Fibroblast of lung (primary cell): ENCODE measurements at places on chromosomes 5 and 9.

DNA sequence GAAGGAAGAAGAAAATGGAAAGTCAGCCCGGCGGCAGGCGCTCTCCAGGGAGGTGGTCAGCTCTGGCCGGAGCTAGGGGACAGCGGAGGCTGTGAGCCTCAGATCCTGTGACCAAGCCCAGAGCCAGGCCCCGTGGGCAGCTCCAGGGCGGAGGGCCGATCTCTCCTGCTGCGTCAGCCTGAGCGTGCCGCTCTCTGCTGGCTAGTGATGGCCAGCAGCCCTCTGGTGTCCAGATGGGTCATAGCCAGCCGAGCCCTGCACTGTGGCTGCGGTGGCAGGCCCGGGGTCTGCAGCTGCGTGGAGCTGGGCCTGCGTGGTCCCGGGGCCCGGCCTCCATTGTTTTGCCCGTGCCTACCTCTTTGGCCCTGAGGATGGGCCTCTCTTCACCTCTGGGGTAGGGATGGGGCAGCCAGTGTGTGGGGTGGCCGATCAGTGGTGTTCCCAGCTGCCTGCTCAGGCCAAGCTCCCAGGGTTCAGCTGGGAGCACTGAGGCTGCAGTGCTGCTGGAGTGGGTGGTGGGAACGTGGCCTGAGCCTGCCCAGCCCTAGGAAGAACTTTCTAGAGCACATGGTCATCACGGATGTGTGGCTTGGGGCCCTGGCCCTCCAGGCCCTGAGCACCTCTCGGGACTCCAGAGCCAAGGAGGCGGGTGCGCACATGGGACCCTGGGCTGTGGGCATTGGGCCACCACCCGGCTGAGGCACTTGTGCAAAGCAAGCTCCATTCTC, 17.1 kb upstream of the NRARP start:
- DNase-seq = peak; percentile 43

DNA sequence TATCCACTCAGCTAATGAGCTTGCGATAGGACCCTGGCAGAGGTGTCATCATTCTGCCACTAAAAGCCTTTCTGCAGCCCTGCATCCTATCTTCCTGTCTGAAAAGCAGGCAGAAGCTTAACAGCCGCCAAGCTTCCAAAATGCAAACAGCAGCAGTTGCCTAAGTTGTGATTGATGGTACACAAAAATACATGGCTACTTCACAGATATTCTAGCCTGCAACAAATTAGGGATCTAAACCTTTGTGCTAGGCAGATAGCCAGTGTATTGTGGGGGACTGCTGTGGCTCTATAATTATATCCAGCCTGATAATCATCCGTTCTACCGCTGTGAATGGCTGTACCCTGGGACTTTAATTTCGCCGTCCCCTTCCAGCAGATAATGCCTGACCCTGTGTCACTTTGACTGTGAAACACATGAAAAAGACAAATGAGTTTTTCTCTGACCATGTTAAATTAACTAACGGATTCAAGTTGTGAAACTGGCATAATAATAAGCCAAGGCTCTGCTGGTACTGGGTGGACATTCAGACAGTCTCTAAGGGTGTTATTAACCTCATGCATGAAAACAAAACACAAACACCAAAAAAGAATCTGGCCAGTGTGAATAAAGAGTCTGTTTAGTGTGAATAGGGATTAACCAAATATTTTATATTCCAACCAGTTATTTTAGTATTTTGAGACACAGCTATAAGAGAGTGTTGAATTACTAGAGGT, 45.9 kb downstream of the SEMA6A start:
- no peak for DNase-seq

- no peak for DNase-seq
Measured at GRCh38 chr5:63697811-63698210, 264.4 kb downstream of the HTR1A start.

DNA sequence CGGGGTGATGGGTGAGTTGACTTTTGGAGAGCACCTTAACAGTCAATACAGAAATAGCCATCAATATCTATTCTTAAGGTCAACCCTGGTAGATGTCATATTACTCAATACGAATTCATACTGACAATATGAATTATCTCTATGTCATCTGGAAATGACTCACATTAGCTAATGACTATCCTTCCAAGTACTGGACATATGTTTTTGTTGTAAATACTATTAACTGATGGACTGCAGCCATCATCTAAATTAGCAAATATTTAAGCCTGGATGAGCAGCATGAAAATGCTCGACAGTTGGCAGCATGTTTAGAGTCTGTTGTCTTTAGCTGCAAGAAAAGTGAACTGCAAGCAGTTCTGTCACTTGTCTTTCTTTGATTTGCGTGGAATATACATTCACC, 19.6 kb upstream of the ISOC1 start:
- DNase-seq = no peak

DNA sequence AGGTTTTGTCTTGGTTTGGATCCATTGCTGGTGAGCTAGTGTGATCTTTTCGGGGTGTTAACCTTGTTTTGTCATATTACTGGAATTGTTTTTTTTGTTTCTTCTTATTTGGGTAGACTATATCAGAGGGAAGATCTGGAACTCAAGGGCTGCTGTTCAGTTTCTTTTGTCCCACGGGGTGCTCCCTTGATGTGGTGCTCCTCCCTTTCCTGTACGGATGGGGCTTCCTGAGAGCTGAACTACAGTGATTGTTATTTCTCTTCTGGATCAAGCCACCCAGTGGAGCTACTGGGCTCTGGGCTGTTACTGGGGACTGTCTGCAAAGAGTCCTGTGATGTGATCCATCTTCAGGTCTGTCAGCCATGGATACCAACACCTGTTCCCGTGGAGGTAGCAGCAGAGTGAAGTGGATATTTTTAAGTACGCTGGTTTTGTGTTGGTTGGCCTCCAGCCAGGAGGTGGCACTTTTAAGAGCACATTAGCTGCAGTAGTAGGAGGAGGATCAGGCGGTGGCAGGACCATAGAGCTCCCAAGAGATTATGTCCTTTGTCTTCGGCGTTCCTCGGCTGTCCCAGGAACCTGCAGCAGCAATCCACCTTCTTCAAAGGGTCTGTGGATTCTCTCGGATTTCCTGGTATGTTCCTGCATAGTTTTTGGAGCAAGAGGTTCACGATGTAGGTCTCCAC, 27.2 kb downstream of the SCAMP1 start:
- no peak for DNase-seq
